ENCODE measurements at places on chromosomes 1 and 21.

DNA sequence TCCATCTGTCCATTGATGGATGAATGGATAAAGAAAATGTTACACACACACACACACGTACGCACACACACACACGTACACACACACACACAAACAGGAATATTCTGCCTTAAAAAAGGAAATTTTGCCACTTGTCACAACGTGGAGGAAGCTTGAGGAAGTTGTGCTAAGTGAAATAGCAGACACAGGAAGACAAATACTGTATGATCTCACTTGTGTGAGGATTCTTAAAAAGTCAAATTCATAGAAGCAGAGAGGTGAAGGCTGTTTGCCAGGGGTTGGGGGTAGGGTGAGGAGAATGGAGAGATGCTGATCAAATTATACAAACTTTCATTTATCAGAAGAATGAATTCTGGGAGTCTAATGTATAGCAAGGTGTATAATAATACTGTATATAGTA is 73.2 kb downstream of the KIF14 start:
- DNase-seq = no peak

GRCh38 chr1:154190550-154190949 is 1.4 kb downstream of the TPM3 start:
- no peak for DNase-seq

DNA sequence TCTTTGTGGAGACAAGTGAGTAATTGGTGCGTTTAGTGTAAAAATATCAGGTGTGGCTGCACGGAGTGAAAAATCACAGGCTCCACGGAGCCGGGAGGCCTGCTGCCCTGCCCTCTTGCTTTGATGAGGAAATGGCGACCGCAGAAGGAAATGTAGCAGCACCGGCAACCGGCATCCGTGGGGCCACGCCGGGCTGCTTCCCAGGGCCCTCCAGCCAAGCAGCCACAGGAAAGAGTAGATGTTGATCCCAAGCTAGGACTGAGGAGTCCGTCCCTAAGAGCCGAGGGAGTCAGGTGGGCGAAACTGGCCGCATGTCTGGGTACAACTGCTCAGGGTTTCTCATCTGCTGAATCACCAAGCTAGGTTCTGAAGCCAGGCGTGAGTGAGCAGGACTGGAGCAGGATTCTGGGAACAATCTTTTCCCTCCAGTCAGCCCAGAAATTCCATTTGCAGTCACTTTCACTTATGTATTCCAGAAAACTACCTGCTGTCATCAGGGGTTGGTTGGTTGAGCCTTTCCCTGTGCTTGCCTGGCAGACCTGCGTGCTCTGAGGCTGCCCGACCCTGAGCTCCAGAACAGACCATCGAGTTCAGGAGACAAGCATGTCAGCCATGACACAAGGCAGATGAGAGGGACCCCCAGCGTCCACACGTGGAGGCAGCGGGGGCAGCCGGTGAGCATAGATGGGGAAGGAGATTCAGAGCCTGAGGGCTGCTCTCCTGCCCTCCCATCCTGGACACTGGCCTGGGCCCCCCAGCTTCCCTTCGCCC is 5.8 kb upstream of the ITGB2 start:
- DNase-seq = no peak

- no peak for DNase-seq
Measured at GRCh38 chr1:19122668-19123067, 87.4 kb downstream of the UBR4 start.

DNA sequence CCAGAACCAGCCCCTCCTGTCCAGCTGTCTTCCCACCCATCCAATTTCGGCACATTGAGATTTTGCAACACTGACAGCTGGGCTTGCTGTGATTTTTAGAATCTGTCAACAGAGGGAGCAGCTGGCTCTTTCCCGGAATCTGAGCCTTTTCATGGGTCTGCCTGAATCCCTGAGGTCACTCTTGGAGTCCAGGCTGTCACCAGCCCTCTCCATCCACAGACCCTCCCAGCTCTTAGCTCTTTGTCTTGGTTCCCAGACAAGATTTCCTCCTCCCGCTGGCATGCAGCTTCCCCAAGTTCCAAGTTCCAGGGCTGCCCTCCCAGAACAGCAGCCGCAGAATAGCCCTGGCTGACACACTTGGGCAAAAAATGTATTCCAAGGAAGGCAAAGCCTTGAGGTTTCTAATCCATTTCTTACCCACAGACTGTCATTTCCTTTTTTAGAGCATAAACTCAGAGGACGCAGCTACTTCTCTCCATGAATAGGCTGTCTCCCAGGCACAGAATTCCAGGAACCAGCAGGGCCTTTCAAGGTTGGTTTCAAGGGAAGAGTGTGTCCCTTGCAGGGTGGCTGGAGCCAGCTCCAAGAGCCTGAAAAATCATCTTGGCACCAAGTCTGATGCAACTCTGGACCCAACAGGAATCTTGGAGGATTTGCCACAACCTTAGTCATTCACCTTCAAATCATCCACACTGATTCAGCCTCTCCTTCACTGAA is 7.1 kb upstream of the TMEM61 start:
- peak; percentile 54 for DNase-seq

DNA sequence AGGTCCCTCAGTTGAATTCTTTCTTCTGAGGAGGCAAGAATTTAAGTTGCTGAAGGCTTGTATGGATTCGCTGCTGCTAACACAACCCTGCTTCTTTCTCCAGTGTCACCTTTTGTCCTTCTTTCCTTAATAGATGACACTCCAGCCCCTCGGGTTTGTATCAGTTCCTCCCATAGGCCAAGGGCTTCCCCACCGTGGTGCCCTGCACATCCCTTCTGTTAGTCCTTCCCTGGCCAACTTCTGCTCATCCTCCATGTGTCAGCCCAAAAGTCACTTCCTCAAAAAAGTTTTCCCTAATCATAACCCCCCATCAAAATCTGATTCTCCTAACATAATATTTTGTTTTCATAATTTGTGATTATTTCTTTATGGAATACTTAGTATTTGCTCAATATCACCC is 190.4 kb downstream of the RHOU start:
- no peak for DNase-seq

DNA sequence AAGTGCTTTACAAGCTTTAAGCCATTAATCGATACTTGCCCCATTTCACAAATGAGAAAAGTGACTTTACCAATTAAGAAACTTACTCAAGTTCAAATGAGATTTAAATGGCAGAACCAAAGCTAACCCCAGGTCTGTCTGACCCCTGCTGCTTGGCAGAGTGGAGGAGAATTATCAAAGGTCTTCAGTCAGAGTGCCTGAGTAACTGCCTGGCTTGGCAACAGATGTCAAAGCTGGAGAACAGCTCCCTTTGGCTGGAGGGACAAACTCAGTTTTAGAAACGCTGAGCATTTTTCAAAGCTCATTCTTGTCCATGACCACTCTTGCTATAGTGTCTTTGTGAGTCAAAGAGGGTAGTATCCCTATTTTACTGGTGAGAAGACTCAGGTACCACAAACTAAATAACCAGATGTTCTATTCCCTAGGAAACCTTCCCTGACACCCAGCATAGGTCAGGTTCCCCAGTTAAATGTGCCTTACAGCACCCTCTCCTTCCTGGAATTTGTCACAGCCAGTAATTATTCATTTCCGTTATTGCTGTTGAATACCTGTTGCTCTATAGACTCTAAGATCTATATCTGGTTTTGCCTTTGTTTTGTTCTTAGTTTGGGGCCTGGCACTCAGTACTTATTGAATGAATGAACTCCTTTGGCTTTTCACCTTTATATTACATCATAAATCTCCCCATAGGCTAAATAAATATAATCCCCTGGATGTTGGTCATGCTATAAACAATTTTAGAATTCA is 5.0 kb upstream of the BCAR3 start:
- DNase-seq = no peak

- DNase-seq = no peak
Measured at GRCh38 chr1:159554261-159554660, 18.5 kb upstream of the OR10J5 start.

GRCh38 chr1:103514920-103515503 is 10.5 kb upstream of the RNPC3 start:
- DNase-seq = no peak

DNA sequence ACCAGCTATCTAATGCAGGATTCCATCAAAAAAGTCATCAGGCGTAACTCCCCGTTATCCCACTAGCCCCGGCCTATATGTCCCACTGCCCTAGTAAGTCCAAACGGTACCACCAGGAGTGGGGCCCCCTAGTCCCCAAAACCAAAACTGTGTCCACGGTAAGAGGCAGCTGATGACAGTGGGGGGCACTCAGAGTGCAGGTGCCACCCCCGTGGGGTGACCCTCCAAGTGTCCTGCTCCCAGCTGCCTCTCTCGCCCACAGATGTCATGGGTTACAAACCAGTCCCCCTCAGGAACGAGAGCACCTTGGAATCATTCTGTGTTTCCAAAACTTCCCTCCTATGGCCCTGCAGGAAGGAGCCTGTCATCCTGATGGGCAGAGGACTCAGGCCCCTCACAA is 10.9 kb upstream of the AURKAIP1 start:
- no peak for DNase-seq

GRCh38 chr21:29419422-29419821 is 120.7 kb downstream of the BACH1 start:
- DNase-seq = no peak
